Activated T-cell treated with anti-CD3 and anti-CD28 coated beads, Interleukin-2, amount 50 U/mL, for 1 hour (primary cell): ENCODE measurements at places on chromosomes 1 and 21.
A peak's percentile ranks its signal among the peaks of the same experiment; 100 is the strongest.

- no peak for DNase-seq
Observed at GRCh38 chr1:63326106-63326472, 3.7 kb downstream of the FOXD3 start.

GRCh38 chr1:24506691-24507381 is 4.2 kb downstream of the RCAN3 start:
- DNase-seq = no peak

DNA sequence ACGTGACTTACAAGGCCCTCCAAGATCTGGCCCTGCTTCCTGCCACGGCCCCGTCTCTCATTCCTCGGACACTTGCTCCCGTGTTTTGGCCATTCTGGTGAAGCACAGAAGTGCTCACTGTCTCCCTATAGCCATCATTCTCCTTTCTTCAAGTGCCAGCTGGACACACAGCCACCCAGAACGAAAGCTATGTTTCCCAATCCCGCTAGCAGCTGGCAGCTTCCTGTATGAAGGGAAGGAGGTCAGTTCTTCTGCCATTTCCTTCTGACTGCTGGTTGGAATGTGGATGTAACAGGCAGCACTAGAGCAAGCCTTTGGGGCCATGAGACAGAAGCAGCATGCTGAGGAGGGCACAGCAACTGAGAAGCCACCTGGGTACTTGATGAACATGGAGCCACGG is 82.8 kb downstream of the TGFBR3 start:
- DNase-seq = peak; percentile 28

GRCh38 chr1:111906816-111907215 is 82.7 kb downstream of the KCND3 start:
- no peak for DNase-seq

DNA sequence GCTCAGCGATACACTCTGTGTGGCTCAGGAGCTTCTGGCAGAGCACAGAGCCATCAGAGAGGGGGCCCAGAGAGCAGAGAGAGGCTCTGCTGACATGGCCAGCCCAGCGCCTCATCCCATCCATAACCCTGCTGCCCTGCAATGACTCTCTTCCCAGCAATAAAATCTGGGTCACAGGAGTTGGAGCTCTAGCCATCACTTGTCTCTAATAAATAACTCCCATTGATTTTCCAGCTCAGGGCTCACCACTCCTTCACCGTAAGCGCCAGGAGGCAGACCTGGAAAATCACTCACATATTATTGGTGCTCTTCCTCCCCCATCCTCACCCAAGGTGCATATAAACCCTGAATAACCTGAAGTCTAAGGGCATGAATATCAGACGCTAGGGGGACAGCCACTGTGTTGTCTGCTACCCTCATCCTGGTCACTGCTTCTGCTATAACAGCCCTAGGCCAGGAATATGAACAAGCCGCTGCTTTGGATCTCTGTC is at the start of gene APCS:
Gene APCS, plus strand, starts transcription at position 366 of the 491 bp plus-strand sequence. Its CDS starts 96 bp downstream, at position 462.
- no peak for DNase-seq

GRCh38 chr1:204545202-204545601 is 29.0 kb downstream of the MDM4 start:
- DNase-seq = no peak

DNA sequence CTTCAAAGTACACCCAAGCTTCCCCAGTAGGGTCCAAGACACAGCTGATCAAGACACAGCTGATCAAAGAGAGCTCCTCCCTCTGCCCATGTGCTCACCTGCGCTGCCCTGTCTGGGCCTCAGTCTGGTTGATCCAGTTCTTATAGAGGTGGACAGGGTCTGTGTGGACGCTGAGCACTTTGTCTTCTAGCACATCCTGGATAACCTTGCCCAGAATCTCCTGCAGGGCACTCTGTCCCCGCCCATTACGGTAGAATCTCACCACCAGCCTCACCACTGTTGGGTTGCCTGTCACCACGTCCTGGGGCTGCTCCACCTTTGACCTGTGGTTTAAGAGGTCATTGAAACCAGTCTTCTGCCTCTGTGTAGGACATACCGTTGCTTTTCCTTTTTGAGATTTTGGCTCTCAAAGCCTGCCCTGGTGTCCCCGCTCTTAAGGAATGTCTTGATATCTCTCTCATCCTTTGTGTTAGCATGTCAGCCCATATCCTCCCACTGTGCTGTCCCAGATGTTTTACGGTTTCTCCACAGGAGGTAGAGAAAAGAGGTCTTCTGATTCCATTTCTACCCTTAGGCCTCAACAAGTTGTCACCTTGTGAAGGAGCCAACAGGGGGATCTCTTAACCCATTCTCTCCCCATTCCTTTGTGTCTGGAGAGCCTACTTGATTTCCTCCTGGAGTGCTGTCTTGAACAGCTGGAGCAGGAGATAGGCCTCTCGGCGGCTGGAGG is 33.5 kb downstream of the IQGAP3 start:
- no peak for DNase-seq

GRCh38 chr1:117094841-117095604 is 26.5 kb downstream of the TRIM45 start:
- DNase-seq = no peak

GRCh38 chr1:25922056-25922970 is 16.1 kb upstream of the STMN1 start:
- peak; percentile 54 for DNase-seq

GRCh38 chr1:242187816-242188215 is 188.9 kb upstream of the MAP1LC3C start:
- no peak for DNase-seq

DNA sequence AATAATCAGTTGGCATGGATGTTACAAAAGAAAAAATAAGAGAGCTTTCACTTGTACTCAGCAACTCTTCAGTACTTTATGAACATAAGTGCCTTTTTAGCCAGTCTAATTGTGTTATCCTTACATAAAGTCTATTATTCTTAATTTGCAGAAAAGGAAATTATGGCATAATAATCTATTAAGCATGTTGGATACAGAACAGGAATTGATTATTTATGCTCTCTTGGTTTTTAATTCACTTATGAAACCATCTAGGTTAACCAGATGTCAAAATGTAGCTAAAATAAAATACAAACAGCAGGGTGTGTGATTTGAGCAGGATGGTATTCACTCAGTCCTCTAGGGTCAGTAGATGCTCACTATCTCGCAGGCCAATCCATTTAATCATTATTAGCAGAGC is 79.7 kb downstream of the PLPPR5 start:
- DNase-seq = no peak

GRCh38 chr1:7638078-7638477 is 133.0 kb upstream of the VAMP3 start:
- DNase-seq = no peak

DNA sequence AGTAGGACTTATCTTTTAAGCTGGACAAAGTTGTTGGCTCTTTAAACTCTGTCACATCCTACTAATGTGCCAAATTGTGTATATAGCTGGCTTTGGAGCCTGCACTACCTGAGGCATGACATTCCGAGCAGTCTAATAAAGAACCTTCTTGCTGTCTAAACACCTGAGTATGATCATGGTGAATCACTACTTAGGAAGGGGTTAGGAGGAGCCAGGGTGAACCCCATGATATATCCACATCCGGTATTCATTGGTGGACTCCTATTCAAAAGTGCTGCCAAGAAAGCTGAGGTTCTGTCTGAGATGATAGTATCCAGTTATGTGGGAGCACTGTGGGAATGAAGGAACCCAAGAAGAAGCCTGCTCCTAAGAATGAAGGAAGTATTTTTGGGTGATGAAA is 27.1 kb downstream of the CRNN start:
- no peak for DNase-seq

DNA sequence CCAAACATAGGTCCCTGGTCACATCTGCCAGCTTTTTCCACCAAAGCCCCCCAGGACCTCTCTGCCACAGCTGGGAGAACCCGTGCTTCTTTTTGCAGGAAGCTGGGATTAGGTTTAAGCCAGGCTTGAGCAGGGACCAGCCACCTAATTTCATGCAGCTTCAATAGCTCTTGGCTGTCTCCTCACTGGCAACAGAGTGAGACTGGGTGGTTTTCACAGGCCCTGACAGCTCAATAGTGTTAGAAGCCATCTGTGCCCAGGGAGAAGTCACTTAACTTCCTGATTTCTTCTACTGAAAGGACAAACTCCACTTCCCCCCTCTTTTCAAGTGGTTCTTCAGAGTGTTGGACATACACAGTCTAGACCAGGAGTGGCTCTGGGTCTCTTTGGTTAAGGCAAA is 20.4 kb upstream of the SRSF4 start:
- no peak for DNase-seq

- DNase-seq = no peak
Observed at GRCh38 chr1:30106125-30106524, 617.3 kb downstream of the MATN1 start.

GRCh38 chr1:22494144-22494543 is 42.5 kb downstream of the ZBTB40 start:
- DNase-seq = no peak

DNA sequence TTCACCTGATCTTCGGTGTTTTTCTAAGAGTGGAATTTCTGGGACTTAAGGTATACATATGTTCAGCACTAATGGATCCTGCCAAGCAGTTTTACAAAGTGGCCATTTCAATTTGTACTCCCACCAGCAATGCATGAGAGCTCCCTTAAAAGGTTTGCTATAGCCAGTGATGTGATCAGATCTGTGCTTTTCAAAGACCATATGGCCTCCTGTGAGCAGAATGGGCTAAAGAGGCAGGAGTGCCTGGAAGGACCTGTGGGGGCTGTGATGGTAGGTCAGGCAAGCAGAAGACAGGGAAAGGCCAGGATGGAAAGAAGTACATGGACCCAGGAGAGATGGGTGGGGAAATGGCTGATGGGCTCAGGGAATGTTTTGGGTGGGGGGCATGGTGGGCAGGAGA is 252.7 kb downstream of the DISC1 start:
- DNase-seq = no peak

DNA sequence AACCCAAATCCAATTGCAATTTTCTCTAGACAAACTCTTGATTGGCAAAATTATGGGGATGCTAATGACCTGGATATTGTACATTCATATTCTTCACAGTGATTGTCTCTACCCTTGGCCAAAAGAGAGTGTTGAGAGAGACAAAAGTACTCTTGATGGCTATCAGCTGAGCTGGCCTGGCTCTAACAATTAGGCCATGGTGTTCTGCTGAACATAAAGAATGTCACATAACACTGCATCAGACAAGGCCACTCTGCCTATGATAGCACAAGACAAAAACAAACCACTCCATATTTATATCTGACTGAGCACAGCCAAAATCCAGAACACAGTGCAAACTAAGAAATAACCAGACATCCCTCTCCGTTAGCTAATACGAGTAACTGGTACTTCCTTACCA is 101.7 kb downstream of the ADAMTS1 start:
- DNase-seq = no peak

GRCh38 chr1:183628537-183628936 is 7.0 kb downstream of the ARPC5 start:
- no peak for DNase-seq

- DNase-seq = peak; percentile 51
Observed at GRCh38 chr1:201792534-201793305, 36.2 kb upstream of the IPO9 start.

GRCh38 chr1:77534456-77534855 is 148.0 kb downstream of the ZZZ3 start:
- no peak for DNase-seq

GRCh38 chr1:209062081-209062620 is 521.4 kb upstream of the CAMK1G start:
- no peak for DNase-seq

DNA sequence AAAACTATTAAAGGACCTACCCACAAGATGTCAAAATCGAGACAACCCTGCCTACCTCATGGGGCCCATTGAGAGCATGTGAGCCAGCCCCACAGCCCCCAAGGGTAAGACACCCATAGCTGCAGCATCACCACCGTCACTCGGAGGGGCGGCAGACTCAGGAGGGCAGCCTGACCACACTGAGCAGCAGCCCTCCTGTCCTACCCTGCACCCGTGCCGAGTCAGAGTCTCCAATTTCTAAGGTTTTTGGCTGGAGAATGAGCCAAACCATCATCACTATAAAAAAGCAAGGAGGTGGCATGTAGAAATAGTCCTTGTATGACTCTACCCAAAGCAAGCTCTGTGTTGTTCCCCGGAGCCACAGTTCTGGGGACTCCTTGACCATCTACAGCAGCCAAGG is 94.7 kb downstream of the SSBP3 start:
- DNase-seq = no peak

GRCh38 chr1:215321802-215322201 is 239.3 kb downstream of the KCNK2 start:
- DNase-seq = no peak

DNA sequence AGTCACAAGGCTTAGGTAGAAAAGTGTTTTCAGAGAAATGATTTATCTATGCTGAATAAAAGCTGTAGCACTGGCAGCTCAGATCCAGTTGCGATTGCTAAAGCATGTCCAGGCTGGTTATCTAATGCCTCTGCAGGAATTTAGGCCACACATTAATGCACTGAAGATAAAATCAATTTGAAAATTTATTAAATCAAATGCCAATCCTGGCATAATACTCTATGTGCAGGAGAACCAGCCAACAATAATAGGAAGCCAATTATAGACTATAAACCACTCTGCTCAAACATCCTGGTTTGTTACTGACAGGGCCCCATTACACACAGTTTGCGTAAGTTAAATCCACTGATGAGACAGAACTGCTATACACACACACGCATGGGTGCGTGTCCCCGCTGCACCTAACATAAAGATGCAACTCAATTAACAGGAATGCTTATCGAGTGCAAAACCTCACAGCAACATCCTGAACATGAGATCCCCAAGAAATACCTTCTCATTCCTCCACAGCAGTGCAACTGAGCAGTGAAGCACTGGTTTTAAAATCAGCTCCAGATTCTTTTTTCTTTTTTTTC is 40.6 kb downstream of the PTP4A2 start:
- DNase-seq = no peak

DNA sequence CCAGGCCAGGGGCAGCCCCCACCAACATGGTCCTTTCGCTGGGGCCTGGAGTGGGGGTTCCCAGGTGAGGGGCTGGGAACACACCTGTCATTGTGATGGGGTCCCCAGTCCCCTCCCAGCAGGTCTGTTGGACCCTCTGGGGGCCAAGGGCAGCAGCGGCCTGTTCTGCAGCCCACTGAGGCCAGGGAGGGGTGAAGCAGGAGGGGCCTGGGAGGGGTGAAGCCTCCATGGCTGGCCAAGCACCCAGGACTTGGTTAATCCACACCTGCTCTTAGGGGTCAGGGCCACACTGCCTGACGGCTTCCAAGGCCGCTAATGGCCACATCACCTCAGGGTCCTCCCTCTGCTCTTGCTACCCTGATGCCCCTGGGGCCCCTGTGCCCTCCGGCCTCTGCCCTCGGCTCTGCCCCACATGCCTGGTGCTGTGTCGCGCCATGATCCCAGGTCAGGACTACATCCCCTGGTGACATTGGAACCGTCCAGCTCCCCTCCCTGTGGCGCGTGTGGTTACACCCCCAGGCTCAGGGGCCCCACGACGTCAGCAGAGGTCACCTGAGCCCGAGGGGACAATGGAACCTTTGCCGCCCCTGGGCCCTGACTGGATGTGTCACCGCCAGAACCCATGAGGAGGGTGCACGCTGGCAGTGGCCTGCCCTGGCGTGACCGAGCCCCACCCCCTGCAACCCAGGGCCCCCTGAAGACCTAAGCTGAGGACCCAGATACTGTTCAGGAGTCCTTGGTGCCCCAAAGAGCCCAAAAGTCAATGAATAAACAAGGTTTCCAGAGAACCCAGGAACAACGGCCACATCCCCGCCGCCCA is 7.0 kb downstream of the TNFRSF18 start:
- DNase-seq = peak; percentile 36

GRCh38 chr1:9595156-9595967 is 6.7 kb downstream of the TMEM201 start:
- DNase-seq = no peak
